ENCODE measurements at places on chromosomes 3 and 15. TPM values are rescaled to one million over a fixed set of nuclear protein-coding genes. Genes with fewer than 3 reads are reported as not detected.

GRCh38 chr15:55168350-55168974 is 28.3 kb downstream of the RSL24D1 start:
- peak; percentile 23 for DNase-seq

DNA sequence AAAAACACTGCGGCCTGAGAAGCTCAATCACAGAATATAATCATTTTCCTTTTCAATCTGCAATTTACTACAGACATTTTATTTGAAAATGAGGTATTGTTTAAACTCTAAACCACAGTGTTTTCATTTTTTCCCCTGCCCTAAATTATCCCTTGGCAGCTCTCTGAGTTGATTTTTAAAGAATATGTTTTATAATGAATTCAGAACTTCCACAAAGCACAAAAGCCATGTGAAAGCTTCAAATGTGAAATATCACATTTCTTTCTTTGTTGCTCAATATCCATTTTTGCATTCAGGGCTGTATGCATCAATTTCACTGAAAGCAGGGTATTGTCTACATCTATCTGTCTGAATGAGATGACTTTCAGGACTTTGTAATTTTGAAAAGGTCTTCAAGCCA is 813.6 kb upstream of the ALCAM start:
- no peak for DNase-seq

GRCh38 chr3:94304954-94305353 is 242.1 kb downstream of the NSUN3 start:
- DNase-seq: no peak

GRCh38 chr3:39671600-39671999 is 137.8 kb upstream of the MYRIP start:
- DNase-seq: no peak

GRCh38 chr3:141306922-141307321 is 61.4 kb upstream of the ZBTB38 start:
- DNase-seq: no peak

DNA sequence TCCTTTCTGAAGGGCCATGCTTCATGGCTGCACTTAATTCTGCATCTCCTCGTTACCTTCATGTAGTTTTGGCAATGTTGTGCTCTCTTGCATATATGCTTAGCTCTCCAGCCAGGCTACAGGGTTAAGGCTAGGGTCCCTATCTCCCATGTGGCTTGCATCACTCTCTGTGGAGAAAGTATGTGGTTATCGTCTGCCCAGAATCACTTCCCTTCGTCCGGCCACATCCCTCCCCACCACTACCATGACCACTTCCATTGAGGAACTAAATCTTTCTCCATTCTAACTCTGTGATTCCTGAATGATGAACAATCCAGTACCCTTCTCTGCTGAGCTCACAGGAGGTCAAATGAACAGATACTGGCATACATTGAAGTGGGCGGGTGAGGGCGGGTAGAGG is 34.0 kb downstream of the WWTR1 start:
- DNase-seq: no peak

- no peak for DNase-seq
Measured at GRCh38 chr3:101972430-101973162, 123.3 kb downstream of the NFKBIZ start.

GRCh38 chr3:11131371-11131770 is 22.9 kb upstream of the HRH1 start:
- DNase-seq: no peak

GRCh38 chr3:184825121-184825820 is 13.3 kb downstream of the VPS8 start:
- no peak for DNase-seq

DNA sequence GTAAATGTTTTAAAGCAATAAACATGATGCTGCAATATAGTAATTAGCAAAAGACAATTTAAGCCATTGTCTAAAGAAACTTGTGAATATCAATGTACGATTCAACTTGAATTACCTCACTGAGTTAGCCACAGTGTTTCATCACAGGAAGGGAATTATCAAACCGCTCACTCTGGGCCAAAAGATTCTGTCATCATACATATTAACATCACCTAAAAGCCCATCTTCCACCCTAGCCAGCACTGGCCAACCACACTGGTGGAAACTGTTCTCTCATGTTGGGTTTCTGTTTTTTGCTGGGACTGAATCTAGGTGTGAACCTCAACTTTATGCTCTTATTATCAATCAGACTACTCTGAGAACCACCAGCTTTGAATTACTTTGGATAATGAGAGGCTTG is 497.7 kb upstream of the THBS1 start:
- DNase-seq: no peak

DNA sequence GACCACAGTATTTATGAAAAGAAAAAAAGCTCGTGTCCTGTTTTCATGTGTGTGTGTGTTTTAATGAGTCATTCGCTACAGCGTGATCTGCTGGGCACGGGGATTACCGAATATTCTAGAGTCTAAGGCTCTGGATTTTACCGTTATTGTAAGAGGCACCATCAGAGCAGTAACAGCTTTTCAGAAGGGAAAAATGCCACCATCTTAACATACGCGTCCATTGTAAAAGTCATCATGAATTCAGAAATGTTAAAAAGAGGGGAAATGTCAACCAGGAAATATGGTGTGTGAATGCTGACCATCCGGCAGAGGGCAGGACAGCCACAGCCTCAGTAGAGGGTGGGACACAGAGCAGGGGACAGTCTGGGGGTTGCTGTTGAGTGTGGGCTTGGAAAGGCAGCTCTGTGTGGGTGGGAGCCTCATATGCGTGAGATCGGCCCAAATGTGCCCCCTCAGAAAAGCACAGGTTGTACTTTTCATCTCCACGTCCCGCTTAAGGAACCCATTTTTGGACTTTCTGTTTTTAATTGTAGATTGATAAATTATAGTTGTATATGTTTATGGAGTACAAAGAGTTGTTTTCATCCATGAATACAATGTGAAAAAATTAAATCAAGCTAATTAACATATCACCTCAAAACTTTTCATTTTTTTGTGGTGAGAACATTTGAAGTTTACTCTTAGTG is 69.6 kb downstream of the ASB7 start:
- no peak for DNase-seq

GRCh38 chr15:71153823-71154524 is 38.7 kb downstream of the THSD4 start:
- DNase-seq: no peak

DNA sequence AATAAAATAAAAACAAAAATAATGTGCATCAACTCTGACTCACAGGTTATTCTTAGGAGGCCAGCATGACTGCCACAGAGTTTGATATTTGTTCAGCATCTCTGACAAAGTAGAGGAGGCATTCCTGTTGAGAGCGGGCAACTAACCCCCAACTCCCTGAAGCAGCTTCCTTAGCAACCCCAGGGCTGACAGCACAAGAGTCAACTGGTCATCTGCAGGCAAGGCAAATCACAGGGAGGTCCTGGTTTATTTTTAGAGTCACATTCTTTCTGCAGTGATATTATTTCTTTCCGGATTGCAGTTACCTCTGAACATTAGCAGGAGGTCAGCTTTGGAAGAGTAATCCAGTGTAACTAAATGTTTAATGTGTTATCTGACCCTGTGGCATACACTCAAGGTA is 273.0 kb downstream of the PLCL2 start:
- no peak for DNase-seq

DNA sequence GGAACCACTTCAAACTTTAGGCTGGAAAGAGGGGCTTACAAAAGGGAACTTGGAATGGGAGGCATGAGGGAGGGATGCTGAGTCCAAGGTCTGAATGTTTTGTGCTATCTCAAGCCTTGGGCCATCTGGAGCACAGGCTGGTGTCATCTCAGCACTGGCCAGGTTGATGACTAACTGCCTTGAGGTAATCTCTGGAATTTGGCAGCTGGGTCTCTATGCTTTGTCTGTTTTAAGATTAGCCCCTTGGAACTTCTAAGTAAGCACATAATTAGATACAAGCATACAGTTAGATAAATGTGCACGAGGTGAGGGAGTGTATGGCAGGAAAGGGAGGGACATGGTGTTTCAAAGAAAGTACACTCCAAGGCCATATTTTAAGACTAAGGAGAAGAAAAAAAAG is 252.4 kb upstream of the CCDC54 start:
- DNase-seq: no peak

GRCh38 chr15:60589253-60589652 is 110.3 kb upstream of the ICE2 start:
- DNase-seq: no peak

DNA sequence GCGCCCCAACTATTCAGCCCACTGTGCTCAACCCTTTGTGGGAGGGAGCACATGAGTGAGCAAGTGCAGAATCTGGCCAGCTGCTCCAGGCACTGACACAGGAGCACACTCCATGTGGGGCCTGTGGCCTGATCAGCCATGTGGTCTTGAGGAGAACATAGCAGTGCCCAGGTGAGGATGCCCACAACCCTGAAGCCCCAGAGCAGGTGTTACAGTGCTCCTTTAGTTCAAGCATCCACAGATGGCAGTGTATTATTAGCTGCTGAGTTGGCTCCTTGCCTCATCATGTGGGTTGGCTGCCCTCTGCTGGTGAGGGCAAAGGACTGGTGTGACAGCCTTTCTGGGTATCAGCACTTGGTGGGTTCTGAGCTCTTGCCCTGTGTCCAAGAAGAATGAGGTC is 1588.2 kb downstream of the SI start:
- no peak for DNase-seq

ALAS1 gene
- polyA plus RNA-seq: 56.7 TPM

TLE3 gene
- 21.5 TPM for polyA plus RNA-seq

FRMD5 gene
- polyA plus RNA-seq: 0.32 TPM

DUOX1 gene
- polyA plus RNA-seq: 7.1 TPM

GOLGA8S gene
- polyA plus RNA-seq: 0.03 TPM

ST3GAL6 gene
- polyA plus RNA-seq: 3.1 TPM

ISLR2 gene
- 2.0 TPM for polyA plus RNA-seq

AHSG gene
- polyA plus RNA-seq: 0.71 TPM

DPPA2 gene
- not detected for polyA plus RNA-seq

GOLGA6L7 gene
- not detected for polyA plus RNA-seq

CRYGS gene
- polyA plus RNA-seq: 1.3 TPM

TXNRD3 gene
- polyA plus RNA-seq: 7.2 TPM
